Stimulated activated CD4-positive, alpha-beta T cell treated with anti-CD3 and anti-CD28 coated beads, Interleukin-1b, Interleukin-23, amount 100 ng/mL, for 1 hour (primary cell): ENCODE measurements at places on chromosomes 3 and 15.

GRCh38 chr3:178198329-178198728 is 337.9 kb upstream of the KCNMB2 start:
- DNase-seq, result no peak

DNA sequence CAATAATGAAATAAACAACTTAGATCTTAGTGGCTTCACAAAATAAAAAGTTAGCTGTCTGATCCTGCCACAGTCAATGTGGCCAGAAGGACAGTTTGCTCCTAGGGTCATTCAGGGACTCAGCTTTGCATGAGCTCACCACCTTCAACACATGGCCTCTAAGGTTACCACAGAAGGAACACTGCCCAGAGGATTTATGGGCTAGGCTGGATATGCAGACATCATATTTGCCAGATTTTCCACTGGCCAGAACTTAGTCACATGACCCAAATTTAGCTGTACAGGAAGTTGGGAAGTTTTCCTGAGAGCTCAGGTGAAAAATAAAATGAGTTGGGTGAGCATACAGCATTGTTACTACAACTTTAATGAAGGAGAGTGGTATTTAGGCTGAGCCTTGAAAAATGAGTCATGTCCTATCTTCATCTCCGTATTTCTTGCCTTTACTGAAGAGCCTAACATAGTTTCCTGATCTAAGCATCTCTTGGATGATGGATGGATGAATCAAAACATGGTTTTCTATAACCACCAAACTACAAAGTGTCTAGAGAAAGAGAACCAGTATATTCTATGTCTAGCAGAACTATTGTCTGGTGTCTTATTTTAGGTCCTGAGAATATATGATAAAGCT is 54.9 kb upstream of the TMEM108 start:
- no peak for DNase-seq

DNA sequence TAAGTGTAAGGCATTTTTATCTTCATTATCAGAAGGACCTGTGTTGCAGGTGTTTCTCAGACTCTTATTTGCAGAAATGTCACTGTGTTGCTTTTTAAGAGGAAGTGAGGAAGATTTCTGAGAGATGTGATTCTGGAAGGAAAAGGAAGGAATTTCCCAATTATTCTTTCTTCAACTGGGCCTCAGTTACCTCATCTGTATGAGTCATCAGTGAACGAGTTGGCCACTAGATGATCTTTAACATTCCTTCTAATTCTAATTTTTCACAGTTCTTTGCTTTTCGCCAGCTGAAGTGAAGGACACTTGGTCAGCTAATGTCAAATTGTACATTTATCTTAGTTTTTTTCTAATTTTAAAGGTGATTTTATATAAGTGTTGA is 28.9 kb downstream of the CLEC3B start:
- no peak for DNase-seq

DNA sequence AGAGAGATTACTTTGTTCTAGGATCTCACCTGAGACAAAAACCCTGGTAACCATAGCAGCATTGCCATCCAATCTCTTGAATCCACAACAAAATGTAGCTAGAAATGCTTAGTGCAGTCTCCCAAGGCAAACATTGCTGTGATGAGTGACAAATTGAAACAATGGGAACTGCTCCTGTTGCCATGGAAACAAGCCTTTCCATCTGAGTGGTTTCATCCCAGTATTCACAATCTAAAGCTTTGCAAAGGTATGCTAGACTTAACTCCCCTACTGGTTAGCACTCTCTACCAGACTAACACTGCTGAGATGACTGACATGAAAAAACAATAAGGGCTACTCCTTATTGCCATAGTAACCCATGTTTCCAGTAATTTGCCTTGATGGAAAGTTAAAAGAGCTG is 172.6 kb upstream of the CNTN3 start:
- DNase-seq, result no peak

GRCh38 chr15:73323374-73323955 is 45.3 kb downstream of the HCN4 start:
- no peak for DNase-seq

GRCh38 chr3:54899273-54899672 is 28.6 kb downstream of the LRTM1 start:
- no peak for DNase-seq

DNA sequence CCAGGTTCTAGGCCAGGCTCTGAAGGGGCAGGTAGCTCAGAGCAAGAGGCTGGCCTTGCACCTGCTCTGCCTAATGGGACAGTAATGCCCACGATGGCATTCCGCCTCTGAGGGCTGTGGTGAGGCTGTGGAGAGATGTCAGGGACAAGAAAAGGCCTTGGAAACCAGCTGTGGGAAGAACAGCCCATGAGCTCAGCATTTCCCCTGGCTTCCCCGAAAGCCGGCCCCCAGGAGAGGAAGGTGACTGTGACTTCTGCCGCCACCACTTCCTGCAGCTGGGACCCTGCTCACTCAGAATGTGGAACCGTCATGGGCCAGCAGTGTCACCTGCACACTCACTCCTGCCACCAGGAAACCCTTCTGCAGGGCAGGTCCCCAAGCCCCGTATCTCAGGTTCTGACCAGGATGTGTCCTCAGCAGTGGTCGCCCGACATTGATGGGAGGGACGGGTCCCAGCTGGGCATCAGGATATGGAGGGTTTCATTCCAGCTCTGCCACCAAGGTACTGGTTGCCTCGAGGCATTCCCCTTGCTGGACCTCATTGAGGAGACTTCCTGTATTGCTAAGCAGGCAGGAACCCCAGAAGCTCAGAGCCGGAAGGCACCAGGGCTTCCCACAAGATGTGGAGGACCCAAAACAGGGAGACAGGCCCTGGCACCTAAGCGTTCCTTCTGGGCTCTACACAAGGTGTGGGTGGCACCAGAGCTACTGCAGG is 30.7 kb downstream of the SEMA7A start:
- DNase-seq, result peak; percentile 11

DNA sequence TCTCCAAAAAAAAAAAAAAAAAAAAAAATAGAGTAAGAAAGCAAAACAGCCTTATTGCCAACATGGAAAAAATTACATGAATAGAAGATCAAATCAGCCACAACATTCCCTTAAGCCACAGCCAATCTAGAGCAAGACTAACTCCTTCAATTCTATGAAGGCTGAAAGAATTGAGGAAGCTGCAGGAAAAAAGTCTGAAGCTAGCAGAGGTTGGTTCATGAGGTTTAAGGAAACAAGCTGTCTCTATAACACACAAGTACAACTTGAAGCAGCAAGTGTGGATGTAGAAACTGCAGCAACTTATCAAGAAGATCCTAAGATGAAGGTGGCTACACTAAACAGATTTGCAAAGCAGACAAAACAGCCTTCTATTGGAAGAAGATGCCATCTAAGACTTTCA is 9.3 kb downstream of the PARL start:
- no peak for DNase-seq

- DNase-seq, result no peak
These were observed 514.1 kb downstream of the ROBO1 start for GRCh38 chr3:79253704-79254103.

DNA sequence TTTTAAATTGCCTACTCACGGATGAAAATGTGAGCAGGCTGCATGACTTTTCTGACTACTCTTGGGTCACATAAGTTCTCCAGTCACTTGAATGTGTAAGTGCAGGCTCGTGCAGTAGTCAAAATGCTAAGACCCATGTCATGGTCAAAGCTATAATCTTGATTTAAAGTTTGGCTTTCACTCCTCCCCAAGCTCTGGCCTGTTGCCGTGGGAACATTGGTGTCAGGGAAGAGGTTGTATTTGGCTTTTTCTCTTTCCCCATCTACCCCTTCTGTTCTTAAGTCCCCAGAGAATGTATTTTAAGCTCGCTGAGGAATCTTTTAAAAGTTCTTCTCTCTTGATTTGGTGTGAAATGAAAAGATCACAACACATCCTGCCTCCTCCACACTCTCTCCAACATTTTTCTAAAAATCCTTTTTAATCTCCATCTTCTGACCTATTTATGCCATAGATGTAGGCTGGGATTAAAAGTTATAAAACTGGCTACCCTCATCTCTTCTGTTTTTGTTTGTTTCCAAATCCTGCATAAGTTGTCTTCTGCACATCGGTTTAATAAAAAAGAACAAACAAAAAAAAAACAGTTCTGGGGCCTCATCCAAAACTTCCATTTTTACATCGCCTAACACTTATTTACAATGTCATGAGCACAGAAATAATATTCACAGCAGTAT is 61.4 kb upstream of the ADAMTSL3 start:
- no peak for DNase-seq

- DNase-seq, result no peak
These were observed 30.4 kb upstream of the WDR72 start for GRCh38 chr15:53789654-53790375.

DNA sequence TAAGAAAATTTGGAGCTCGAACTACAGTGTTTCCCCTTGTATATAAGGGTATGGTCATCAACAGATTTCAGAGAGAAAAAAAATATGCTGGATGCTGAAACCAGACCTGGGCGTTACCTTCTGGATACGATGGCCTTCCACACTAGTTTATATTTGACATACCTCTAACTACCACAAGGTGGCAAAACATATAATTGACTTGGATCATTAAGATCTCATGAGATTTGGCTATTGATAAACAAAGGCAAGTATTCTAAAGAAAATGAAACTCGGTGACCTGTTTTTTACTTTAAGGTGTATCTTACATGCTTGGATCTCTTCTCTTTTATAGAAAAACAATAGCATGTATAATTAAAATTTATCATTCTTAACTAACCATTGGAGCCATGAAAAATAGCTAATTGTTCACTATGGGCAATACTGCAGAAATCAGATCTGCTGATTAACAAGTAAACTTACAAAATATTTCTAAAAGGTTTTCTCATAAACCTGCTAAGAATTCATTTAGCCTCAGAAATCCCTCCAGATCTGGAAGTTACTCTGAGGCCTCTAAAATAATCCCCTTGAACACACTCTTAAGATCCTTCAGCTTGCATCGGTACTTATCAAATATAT is 300.6 kb upstream of the KCNH8 start:
- no peak for DNase-seq

DNA sequence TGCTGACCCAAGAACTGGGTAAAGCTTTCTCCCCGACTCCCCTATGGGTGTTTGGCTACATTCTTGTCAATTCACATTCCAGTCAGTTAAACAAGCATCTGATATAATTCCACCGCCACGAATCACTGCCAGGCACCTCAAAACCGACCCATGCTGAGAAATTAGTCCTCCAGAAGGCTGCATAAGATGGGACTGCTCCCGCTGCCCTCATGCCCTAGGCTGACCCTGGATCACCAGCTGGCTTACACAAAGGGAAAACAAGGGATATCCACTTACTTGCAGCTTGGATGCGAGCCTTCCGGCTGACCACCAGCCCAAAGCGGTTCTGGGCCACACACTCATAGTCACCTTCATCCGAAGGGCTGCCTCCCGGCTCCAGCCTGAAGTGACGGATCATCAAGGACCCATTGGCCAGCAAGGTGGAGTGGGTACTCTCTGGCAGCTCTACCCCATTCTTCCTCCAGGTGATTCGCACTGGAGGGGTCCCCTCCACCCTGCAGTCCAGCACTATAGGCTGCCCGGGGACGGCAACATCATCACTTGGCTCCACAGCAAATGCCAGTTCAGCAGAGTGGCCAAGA is 2.9 kb downstream of the IGDCC3 start:
- no peak for DNase-seq

DNA sequence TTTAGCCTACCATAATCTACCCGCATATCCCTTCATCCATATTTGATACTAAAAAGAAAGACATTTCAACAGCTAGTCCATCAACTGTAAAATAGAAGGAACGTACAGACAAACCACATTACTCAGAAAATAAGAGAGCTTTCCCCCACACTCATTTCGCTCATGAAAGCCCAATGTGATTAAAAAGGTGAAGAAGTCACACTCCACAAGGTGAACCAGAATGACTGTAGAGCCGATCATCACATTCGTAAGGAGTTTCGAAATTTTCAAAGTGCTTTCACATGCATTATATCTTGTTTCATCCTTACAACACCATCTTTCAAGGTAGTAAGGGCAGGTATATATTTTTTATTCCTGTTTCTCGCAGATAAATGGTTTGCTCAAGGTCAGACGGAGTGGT is 225.3 kb downstream of the FOXP1 start:
- DNase-seq, result no peak
